ENCODE measurements at places on chromosomes 13 and 19.
A peak's percentile ranks its signal among the peaks of the same experiment; 100 is the strongest.

- DNase-seq: peak; percentile 79
Observed at GRCh38 chr19:42121656-42122069, 10.6 kb downstream of the POU2F2 start.

- DNase-seq: no peak
Observed at GRCh38 chr13:60165391-60166099, 1.8 kb upstream of the DIAPH3 start.

DNA sequence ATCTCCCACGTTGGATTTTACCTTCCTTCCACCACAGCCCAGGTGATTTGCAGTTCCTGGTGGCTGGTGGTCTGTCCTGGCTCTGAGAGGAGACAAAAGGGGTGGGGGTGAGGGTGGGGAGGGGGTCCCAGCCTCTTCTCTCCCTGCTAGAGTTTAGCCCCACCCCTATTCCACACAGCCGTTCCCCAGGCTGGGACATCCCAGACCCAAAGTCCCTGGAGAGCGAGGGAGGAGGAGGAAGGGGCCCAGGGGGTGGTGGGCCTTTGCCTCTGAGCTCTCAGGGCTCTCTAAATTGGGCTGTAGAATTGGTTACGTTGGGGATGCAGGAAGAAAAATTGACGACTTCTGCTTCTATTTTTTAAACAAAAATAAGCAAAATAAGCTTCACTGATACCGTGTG lies 81.9 kb downstream of the SLC6A16 start:
- DNase-seq: no peak

GRCh38 chr13:50521831-50522149 lies 321.7 kb downstream of the DLEU7 start:
- DNase-seq: no peak

DNA sequence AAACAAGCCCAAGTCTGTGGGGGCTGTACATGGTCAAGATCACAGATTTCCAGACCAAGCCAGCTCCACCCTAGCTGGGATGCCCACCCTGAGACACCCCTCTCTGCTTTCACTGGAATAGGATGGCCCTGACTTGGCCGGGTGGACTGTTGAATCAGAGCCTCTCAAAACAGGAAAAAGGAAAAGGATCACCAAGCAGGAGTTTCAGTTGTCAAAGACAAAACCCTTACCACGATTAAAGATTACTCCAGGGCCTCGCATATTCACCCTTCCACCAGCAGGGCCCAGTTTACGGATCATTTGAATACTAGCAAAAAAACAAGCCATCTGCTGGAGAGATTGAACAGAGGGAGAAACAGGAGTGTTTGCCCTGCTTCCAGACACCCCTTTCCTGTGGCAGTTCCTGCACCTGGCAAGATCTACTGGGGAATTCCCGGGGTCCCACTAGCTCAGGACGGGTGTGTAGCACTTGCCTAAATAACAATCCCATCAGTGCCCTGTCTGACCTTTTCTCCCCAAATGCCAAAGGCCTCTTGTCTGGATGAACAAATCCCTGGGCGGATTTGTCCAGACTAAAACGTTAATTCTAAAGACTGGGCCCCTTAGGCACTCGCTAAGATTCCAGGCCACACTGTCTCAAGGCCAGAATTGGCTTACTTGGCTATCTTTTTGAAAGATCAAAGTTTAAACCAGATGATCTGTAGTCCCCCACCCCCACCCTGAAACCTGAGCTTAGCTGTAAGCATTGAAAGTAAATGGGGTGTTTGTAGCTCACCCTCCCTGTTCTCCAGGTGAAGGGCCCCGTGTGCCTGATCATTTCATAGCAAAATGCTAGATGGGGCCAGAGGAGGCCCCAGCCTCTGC lies 38.4 kb downstream of the ACTN4 start:
- DNase-seq: no peak

DNA sequence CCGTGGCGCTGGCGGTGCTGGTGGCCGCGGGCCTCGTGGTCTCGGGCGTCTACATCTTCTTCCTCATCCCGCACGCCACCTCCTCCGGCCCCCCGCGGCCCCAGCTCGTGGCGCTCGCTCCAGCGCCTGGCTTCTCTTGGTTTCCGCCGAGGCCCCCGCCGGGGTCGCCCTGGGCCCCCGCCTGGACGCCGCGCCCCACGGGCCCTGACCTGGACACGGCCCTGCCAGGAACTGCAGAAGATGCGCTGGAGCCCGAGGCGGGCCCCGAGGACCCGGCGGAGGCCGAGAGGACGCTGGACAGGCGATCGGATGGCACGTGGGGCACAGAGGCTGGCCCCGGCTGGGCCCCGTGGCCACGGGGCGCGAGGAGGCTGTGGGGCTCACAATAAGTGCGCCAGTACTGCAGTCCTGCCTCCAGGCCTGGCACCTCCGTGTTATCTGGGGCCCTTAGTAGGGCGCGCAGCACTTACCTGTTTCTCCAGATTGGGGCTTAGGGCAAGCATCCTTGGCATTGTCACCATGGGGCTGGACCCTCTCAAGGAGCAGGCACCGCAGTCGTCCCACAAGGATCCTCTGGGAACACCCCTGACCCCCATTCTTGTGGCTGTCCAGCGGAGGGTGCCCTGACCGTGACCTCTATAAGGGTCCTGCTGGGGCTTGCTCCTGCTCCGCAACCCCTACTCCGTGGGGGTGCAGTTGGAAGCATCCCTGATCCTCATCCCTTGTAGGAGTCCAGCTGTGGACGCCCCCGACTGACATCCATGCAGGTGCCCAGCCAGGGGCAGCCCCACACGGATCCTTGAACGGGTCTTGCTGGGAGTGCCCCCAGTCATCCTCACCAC lies 1.5 kb downstream of the RNF225 start:
- no peak for DNase-seq

DNA sequence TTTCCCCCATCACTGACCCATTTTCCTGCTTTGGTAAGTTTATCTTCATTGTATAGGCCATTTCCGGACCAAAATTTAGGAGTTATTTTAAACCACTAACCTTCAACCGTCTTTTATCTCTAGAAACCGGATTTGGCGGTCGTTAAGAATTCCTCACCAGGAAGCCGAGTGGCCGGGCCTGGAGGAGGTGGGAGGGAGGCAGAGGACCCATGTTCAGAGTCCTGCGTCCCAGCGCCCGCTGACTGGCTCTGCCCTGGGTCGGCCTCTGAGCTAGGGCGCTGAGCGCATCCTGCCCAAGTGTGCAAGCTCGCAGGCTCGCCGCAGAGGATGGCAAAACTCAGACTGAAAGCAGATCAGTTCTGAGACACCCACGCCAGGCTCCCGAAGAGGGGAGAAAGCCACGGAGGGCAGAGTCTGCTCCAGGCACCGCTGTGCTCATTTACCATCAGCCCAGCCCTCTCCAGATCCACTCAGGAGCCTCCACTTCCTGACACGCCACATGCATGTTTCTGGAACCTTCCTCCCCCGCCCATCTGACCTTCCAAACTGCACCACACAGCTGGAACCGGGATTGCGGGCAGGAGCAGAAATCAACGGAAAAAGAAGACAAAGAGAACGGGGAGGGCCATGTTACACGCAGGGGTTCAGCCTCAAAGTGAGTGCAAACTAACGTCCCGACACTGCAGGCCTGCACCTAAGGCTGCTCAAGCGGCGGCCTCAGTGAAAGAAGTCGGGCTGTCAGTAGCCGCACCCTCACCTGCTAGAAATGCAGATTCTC lies 8.3 kb downstream of the COL4A1 start:
- DNase-seq: no peak

DNA sequence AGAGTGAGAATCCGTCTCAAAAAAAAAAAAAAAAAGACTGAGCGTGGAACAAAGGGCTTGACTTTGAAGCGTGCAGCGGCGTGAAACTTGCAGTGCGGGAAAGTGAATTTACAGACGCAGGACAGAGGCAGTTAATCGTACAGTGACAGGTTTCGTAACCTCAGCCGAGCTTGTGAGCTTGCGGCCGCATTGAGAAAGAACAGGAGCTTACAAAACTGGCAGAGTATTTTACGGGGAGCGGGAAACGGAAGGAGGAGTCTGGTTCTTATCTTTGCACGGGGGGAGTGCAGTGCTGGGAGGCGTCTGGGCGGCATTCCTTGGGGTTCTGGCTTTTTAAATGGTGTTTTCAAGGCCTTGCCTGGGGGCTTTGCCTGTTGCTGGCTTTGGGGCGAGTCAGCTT lies 6.0 kb upstream of the BSG start:
- no peak for DNase-seq

DNA sequence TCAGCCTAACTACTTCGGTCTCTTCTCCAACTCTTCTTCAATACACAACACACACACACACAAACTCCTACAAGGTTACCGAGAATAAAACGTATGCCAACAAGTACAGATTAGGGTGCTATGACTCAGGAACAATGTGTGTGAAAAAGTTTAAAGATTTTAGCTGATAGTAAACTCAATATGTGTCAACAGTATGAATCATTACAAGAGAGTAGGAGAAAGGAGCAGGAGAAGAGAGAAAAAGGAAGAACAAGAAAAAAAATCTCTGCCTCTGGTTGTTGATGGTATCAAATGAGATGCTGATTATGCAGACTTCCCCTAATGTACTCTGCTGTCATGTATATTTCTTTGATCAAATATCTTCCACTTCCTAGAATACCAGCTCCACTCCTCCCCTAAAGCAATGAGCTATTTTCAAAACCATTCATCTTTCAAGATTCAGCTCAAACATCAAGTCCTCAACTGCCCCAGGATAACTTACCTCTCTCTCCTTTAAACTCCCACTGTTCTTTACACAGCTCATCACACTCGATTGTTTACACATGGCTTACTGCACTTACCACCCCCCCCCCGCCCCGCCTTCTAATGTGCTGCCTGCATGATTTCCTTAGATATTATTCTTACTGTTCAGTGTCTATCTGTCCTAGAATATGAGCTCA lies 95.6 kb downstream of the FAM216B start:
- no peak for DNase-seq

DNA sequence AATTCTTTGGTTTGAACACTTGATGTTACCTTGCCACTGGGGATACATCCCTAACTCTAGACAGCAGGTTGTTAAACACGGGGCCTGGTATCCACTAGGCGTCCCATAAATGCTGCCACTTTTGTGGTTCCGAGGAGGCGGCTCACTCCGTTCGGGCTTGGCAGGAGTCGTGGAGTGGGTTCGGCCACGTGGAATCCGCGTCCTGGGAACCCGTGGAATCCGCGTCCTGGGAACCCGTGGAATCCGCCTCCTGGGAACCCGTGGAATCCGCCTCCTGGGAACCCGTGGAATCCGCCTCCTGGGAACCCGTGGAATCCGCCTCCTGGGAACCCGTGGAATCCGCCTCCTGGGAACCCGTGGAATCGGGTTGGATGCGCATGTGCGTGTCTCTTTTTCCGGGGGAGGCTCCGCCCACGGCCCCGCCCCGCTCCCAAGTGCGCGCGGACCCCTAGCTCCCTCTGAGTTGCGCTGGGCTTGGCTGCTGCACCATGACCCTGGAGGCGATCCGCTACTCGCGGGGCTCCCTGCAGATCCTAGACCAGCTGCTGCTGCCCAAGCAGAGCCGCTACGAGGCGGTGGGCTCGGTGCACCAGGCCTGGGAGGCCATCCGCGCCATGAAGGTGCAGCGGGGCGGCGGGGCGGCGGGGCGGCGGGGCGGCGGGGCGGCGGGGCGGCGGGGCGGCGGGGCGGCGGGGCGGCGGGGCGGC lies at the start of gene MRI1:
Gene MRI1, plus strand, starts transcription at position 422 of the 707 bp plus-strand sequence. Its CDS starts 67 bp downstream, at position 489.
- DNase-seq: peak; percentile 65

GRCh38 chr13:75458696-75459422 lies 23.1 kb downstream of the TBC1D4 start:
- no peak for DNase-seq

- no peak for DNase-seq
Observed at GRCh38 chr19:38649305-38650171, 2.1 kb downstream of the ACTN4 start.

DNA sequence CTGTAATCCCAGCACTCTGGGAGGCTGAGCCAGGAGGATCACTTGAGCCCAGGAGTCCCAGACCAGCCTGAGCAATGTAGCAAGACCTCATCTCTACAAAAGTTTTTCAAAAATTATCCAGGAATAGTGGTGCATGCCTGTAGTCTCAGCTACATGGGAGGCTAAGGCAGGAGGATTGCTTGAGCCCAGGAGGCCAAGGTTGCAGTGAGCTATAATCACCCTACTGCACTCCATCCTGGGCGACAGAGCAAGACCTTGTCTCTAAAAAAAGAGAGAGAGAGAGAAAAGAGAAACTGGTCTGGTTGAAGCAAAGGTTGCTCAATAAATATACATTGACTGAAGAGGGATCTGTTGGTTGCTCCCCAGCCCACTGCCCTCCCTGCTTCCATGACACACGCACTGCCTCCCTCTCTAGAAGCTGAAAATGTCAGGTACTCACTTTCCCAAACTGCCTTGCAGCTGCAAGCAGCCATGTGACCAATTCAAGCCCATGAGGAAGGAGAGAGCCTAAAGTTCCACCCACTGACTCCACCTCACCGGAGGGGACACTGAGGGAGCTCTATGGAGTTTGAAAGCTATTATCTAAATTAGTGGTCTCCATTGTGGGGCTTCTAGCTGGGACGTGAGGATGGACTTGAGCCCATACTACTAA lies 14.0 kb downstream of the CEACAM16 start:
- no peak for DNase-seq

- no peak for DNase-seq
Observed at GRCh38 chr13:69566104-69566716, 541.4 kb upstream of the ATXN8OS start.

- DNase-seq: no peak
Observed at GRCh38 chr19:36986131-36986530, 70.0 kb downstream of the ZNF568 start.

GRCh38 chr13:77492982-77493381 lies 42.5 kb upstream of the SCEL start:
- DNase-seq: no peak

DNA sequence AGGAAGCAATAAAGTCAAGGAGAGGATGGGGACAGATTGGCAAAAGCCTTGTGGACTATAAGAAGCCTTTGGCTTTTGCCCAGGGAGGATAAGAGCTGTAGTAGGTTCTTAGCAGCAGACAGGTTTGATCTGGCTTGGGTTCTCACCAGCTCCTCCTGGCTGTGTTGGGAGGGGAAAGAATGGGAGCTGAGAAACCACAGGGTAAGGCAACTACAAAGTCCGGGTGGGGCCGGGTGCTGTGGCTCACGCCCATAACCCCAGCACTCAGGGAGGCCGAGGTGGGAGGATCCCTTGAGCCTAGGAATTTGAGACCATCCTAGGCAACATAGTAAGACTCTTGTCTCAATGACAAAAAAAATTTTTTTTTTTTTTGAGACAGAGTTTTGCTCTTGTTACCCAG lies 20.6 kb downstream of the NECTIN2 start:
- DNase-seq: no peak

DNA sequence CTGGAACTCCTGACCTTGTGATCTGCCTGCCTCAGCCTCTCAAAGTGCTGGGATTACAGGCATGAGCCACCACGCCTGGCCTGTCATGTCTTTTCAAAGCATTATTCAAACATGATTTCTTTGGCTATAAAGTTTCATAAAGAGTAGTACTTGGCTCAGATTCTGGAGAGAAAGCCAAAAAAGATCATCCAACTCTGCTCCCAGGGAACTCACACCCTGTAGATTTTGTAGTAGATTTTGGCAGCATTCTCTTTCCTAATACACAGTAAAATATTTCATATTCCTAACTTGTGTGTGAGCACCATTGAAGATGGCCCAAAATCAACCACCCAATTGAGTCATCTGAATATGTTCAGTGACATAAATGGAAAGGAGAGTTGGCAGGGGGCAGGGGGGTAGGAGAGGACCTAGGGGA lies 48.4 kb downstream of the CAB39L start:
- DNase-seq: no peak

All from activated T-helper 9 cell treated with anti-CD3 and anti-CD28 coated beads, Interleukin-2, amount 50 U/mL, for 16 hours (primary cell).